ENCODE measurements at places on chromosomes 12 and 14.

DNA sequence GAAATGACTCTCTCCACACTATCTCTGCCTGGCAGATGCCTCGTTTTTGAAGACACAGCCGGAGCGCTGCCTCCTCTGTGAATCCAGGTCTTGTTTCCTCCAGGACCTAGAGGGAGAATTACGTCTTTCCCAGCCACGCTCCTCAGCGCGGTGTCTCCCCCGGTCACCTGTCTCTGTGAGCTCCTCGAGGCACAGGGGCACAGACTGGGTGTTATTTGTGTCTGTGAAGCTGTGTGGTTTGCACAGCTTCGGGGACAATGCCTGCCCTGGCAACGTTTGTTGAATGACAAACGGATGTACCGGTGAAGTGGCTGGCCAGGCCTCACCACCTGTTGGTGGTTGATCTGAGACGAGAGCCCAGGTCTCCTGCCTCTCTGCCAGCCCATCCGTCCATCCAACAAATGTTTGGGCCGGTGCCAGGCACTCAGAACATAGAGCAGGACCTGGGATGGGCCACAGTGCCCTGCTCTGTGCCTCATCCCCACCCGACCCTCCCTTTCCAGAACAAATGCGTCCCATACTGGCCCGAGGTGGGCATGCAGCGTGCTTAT is 6.1 kb downstream of the PTPN6 start:
- DNase-seq, result no peak

- no peak for DNase-seq
These were observed 13.6 kb downstream of the TULP3 start for GRCh38 chr12:2904260-2904659.

DNA sequence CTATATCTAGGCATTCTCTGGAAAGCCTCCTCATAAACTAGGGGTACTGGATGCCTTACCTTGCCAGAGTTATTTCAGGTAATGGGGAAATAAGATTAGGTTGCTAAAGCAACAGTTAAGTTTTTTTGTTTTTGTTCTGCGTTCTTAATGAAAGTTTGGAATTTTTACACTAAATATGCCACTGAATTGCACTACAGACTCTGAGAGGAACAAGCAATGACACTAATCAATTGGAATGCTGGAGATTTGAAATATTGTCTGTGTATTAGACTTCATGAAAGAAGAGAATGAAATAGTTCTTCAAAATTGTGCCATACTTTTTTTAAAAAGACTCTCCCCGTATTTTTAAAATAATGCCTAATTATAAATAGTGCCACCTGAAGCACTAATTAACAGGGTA is 287.8 kb downstream of the NAV3 start:
- no peak for DNase-seq

GRCh38 chr12:122399592-122400373 is 22.7 kb downstream of the CLIP1 start:
- peak; percentile 77 for DNase-seq

GRCh38 chr12:50149311-50149710 is 17.9 kb downstream of the CERS5 start:
- DNase-seq, result no peak

DNA sequence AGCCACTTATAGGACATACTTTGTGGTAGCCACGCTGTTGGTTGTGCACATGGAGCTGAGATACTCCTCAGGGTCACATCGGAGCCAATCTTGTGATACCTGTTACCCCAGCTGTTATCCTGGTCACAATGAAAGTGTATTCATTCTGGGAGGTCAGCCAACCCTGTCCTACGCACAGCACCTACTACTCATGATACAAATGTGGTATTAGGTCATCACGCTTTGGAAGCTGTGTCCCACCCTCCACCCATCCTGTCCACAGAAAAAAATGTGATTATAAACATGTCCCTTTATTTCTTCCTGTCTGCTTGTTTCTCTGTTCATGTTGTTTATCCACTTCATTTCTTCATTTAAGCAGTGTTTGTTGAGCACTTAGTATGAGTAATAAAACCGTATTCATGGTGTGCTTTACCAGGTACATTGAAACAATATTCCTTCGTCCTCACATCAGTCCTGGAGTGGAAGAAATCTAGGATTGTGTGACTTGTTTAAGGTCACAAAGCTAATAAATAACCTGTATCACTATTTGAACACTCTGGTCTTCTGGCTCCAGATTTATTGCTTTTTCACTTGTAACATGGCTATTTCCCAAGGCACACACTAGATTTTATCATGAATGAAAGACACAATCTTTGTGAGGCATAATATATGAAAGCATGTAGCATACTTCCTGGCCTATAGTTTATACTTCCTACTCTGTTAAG is 73.1 kb downstream of the DERA start:
- no peak for DNase-seq

- DNase-seq, result no peak
These were observed 522.8 kb upstream of the TBX3 start for GRCh38 chr12:115206801-115207200.
